ENCODE measurements at places on chromosomes 11 and 22.

- no peak for DNase-seq
Observed at GRCh38 chr11:121559606-121560200, 106.9 kb upstream of the SORL1-AS1 start.

GRCh38 chr22:44892243-44892642 is 117.6 kb downstream of the PHF21B start:
- DNase-seq, result no peak

GRCh38 chr11:115194802-115195110 is 309.5 kb downstream of the CADM1 start:
- DNase-seq, result no peak

DNA sequence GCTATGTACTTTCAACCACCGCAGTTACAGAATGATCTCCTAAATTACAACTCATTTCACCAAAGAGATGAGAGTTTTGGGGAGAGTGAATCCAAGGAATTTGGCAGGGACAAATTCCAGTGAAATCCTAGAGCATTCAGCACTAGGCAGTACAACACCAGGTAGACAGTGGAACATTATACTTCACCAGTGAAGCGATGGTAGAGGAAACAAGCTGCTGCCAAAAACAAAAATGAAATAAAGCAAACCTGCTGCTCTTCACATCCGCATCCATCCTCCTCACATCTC is 16.9 kb downstream of the SMCO4 start:
- no peak for DNase-seq

DNA sequence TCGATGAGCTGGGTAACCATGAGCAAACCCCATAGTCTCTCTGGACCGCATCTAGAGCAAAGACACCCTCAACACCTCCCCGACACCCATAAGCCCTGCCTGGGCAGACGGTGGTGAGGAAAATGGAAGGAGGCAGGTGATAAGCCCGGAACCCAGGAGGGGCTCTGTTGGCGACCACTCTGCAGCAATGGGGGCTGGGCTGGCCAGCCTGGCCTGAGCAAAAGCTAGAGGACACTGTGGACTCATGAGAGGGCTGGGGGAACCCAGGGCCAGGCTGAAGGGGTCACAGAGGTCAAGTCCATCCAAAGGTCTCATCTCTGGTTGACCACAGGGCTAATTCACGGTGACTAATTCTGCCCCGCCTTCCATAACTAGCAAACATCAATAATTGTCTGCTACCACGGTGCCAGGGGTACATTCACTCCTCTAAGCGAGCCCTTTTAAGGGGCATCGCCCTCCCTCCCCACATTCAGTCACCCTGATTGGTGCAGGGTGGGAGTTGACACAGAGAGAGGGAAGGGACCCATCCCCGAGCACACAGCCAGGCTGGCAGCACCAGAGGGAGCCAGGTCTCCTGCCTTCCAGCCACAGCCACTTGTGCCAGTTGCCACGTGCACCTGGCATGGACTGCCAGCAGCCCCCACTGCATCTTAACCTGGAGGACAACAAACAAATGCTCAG is 4.0 kb downstream of the PYGM start:
- DNase-seq, result no peak

- DNase-seq, result no peak
Observed at GRCh38 chr11:11978792-11979487, 29.5 kb downstream of the DKK3 start.

DNA sequence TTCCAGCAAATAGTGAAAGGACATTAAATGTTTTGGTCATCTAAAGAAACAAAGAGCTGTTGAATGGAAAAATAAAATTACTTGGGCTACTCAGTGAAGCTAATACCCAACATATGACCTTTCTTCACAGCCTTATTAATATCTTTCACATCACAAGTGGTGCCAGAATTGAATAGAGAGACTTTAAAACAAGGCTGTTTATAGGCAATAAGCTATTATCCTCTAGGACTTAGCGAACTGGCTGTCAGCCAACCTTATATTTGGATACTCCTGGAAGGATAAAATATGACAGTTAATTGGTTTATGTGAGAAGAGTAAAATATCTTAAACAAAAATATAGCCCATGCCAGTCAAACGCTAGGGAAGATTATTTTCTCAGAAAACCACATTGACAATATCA is 225.5 kb upstream of the BLID start:
- DNase-seq, result no peak

DNA sequence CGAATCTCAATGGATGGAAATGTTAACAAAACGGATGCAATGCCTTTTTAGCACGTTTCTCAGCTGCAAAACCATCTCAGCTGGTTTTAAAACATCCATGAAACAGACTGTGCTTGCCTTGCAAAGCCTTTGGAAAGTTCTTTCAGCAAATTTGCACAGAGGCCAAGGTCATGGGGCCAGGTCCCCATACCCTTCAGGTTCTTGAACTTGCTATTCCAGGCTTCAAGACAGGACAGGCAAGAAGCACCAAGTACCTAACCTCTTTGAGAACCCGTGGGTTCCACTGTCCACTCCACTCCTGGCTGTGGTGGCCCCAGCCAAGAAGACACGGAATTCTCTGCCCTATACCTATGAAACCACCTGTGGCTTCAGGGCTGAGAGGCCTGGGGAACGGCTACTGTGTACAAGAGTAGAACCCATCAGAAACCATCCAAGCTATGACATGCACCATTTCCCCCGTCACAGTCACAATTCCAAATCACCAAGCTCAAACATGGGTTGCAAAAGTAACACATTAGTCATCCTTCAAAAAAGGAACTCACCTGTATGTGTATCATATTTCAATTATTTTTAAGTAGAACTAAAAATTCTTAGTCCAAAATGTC is 17.0 kb downstream of the TNKS1BP1 start:
- DNase-seq, result no peak
